ENCODE measurements at places on chromosomes 3 and 15.

- no peak for DNase-seq
These were observed 22.0 kb downstream of the ZNF710 start for GRCh38 chr15:90022905-90023700.

GRCh38 chr3:194928831-194929577 is 243.3 kb downstream of the FAM43A start:
- DNase-seq, result peak; percentile 45

GRCh38 chr3:139797724-139798343 is 120.1 kb upstream of the NMNAT3 start:
- no peak for DNase-seq

DNA sequence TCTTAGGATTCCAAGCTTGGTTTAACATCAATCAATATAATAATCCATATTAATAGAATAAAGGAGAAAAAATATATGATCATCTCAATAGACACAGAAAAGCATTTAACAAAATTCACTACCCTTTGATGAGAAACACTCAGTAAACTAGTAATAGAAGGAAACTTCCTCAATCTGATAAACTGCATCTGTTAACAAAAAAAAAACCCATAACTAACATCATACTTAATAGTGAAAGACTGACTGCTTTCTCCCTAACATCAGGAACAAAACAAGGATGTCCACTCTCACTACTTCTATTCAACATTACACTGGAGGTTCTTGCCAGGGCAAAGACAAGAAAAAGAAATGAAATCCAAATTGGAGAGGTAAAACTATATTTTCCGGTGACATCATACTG is 30.5 kb downstream of the LRRK1 start:
- no peak for DNase-seq

DNA sequence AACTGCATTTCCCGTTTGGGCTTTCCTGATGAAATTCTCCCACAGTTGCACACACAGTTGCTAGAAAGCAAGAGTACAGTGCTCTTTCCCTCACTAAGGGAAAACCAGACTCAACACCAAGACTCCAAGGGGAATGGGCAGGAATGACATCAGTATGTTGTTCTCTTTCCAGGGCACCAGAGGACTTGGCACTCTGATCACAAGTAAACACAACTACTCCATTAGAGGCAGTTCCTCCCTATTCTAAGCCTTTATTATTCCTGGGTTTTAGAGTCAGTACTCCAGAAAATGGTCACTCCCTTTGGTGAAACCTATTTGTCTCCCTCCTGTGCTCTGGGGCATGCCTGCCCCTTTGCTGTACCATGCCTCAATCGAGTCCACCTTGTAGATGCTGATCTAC is 52.3 kb upstream of the VGLL4 start:
- DNase-seq, result no peak

- DNase-seq, result no peak
These were observed 23.0 kb upstream of the RBSN start for GRCh38 chr3:15121936-15122335.
